A549 (cell line): ENCODE measurements at places on chromosomes 12 and 14.

GRCh38 chr14:31137214-31137889, 70.2 kb downstream of the HECTD1 start:
- DNase-seq, result peak; percentile 56

DNA sequence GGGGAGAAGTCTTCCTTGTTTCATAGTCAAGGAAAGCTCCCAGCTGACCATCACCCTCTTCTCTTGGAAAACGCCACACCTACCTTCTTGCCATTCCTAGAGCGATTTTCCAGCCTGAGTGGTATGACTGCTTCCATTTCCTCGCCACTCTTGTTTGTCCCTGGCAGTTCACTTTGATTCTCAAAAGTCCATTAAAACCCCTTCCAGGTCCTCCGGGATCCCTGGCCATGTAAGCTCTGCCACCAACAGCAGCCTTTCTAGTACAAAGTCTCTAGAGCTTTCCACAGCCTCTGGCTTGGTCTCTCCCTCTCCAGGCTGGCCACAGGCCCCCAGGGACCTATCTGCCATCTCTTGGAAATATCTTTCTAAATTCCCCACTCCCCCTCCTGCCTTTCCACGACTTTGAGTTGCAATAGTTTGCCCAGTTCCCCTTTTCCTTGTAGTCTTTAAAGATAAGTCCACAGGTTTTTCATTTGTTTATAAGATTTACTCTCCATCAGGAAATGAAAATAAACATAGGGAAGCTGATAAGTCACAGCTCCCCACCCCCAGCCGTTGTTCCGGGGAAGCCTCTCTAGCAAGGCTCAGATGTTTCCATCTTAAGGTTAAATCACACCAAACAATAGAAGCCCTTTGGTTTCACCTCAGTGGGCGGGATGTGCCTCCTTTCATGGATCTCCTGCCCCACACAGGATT, 42.9 kb upstream of the SINHCAF start:
- DNase-seq, result no peak

DNA sequence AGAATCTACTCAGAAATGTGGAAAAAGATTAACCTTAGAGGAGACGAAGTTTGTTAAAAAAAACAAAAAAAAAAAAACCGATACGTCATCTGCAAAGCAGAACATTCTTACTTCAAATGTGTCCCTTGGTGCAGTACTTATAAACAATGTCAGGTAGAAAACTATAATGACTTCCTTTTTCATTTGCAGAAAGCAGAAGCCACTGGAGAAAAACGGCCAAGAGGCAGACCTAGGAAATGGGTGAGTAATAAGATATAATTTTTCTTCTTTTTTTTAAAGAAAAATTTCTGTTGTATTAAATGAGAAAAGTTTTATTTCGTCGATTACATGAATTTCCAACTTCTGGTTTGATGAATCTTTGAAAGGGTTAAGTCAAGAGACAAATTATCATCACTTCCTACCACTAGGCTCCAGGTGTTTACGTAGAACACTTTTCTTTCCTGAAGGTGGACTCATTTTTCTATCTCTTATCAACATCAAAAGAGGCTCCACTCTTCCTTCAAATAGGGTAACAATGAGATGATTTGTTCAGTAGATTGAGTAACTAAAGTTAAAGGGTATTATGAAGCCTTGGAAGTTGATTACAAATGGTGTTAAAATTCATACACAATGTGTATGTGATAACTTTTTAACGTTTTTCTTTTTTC, 14.2 kb downstream of the HMGA2 start:
- no peak for DNase-seq

- no peak for DNase-seq
These were observed 3.1 kb upstream of the IGF1 start for GRCh38 chr12:102483466-102483865.

- peak; percentile 56 for DNase-seq
These were observed 7.8 kb downstream of the KRT1 start for GRCh38 chr12:52672321-52672933.

DNA sequence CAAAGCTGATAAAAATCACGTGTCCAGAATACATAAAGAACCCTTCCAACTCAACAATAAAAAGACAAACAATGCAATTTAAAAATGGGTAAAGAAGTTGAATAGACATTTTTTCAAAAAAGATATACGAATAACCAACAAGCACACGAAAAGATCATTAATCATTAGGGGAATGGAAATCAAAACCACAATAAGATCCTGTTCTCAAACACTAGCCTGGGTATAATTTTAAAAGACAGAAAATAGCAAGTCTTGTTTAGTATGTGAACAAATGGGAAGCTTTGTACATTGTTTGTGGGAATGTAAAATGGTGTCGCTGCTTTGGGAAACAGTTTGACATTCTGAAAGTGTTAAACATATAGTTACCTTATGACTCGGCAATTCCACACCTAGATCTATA, 86.3 kb upstream of the LMNTD1 start:
- no peak for DNase-seq

DNA sequence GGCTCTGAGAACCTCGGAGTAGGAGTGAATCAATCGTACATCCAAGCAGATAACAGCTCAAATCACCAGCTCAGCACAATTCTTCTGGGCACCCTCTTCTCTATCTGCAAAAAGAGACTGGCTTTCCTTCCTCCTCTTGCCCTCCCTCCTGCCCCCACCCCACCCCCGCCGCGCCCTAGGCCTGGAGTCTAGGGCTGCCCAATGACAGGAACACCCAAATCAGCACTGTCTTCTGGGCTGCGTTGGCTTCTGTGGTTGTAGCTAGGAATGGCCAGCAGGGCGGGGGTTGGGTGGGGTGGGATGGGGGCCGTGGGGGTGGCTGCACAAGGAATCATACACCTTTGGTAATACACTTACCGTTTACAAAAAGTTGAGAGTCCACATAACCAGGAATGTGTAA, 28.0 kb upstream of the TMCC3 start:
- no peak for DNase-seq

GRCh38 chr12:132071040-132071810, 72.9 kb downstream of the DDX51 start:
- DNase-seq, result no peak

- DNase-seq, result no peak
These were observed 39.7 kb upstream of the AP4S1 start for GRCh38 chr14:30985796-30986195.

DNA sequence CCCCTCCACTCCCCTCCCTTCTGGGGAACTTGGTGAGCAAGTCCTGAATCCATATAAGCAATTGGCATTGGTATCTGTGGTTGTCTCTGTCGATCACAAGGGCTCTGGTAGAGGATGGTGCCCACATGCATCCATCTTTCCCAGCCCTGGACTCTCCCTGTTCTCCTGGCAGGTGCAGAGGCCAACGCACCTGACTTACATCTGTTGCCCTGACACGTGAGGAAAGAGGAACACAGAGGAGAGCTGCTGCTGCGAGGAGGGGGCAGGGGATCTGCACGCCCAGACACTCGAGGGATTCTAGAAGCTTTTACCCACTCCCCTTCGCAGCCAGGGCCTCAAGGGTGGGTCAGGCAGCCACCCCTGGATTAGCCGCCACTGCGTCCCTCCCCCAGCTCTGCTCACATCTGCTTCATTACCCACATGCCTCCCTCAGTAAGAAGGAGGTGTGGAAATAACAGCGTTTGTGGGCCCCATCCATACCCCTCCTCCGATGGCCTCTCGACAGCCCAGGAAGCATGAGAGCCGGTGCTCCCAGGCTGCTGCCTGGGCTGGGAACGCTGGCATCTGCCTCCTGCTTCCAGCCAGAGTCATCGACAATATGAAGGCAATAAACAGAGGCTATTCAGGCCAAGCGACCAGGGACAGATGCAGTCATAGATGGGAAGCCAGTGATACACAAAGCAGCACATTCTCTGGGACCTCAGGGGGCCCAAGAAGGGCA, 56.5 kb downstream of the KDM2B start:
- DNase-seq, result no peak

DNA sequence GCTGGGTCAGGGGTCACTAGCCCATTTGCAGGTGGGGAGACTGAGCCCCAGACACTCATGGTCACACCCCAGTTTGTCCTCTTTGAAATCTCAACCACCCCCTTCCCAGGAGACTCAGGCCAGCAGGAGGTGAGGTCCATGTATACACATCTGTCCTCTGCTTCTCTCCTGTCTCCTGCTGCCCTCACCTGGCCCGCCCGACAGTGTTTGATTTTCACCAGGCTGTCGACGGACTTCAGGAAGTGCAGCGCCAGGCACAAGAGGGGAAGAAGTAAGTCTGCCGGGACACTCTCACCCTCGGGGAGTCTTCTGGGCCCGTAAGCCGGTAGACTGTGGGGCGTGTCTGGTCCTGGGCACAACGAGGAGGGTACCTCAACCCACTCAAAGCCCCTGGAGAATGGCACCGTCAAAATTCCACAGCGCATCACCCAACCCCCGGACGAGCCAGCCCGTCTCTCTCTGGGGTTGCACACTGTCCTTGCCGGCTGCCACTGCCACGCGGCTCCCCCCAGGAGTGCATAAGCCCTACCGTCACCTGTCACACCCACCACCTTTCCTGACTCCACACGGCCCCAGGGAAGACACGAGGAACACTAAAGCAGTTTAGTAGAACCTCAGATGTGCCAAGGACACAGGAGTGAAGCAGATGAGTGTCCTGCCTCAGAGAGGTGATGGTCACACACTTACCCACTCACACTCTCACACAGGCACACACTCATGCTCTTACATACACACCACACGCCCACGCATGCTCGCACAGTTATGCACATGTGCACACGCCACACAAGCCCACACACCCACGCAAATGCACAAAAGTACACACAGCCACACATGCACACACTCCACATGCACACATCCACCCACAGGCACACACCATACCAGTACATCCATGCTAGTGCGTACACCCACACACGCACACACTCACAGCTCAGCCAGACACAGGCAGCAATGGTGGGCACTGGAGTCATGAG, 13.1 kb upstream of the SIVA1 start:
- DNase-seq, result no peak

GRCh38 chr14:33689680-33690079, 261.2 kb downstream of the EGLN3 start:
- no peak for DNase-seq

GRCh38 chr12:28248555-28249145, 58.4 kb downstream of the CCDC91 start:
- DNase-seq, result no peak

- DNase-seq, result no peak
These were observed 184.8 kb upstream of the NTF3 start for GRCh38 chr12:5247144-5247543.

DNA sequence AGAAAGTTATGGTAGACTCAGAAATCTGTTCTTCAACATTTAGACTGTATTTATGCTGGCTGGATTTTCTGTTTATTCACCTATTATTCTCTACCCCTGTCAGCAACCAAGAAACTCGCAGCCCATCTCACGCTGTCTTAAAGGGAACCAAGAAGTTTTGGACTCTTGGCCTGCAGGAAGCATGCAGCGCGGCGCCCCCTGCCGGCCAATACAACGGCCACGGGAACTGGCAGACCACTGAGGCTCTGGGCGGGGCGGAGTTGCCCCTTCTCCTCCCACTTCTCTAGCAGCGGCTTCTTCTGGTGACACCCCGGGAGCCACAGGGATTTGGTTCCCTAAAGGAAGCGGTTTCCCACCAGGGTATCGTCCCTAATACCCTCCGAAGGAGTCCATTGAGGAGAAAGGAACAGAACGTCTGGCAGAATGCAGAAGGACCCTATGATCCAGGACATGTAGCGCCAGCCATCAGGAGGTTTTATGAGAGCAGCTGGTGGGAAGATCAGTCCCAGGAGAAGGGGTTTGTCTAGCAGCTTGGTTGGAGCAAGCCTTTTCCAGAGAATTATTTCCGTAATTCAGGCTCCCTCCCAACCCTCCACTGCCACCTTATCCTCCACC, 21.0 kb upstream of the RNASE2 start:
- DNase-seq, result peak; percentile 48

GRCh38 chr14:54427871-54428270, 13.3 kb downstream of the CNIH1 start:
- DNase-seq, result no peak

- DNase-seq, result no peak
These were observed 9.6 kb upstream of the SNAPC1 start for GRCh38 chr14:61752626-61753025.

DNA sequence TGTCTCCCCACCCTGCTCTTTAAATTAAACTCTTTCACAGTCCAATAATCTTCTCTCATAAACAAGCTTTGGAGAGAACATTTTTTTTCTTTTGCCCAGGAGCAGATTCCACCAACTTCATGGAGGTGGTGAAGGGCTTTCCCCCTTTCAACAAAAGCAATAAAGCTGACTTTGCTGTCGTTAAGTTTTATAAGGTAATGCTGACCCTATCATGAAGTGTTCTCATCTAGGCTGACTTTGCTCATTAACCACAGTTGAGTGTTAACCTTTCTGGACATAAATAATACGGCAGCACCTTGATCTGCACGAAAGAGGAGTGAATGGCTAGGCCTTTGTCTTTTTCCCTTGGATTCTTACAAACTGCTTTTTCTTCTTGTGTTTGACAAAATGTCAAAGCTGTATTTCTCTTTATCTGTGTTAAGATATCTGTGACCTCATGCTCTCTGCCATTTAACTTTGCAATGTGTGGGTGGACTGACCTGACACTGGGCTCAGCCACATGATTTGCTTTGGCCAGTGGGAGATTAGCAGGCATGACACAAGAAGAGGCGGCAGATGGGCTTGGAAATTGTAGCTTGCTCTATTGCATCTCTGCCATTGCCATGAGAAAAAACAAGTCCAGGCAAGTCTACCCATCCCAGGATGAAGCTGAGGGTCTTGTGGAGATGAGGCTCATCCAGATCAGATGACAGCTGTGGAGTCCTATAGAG, 470.9 kb upstream of the CCDC196 start:
- no peak for DNase-seq

GRCh38 chr14:61561104-61561503, 134.2 kb upstream of the HIF1A start:
- DNase-seq, result peak; percentile 72

- DNase-seq, result no peak
These were observed 1.5 kb upstream of the B3GNT4 start for GRCh38 chr12:122202017-122202416.

GRCh38 chr12:109961201-109961600, 35.0 kb downstream of the GIT2 start:
- no peak for DNase-seq

DNA sequence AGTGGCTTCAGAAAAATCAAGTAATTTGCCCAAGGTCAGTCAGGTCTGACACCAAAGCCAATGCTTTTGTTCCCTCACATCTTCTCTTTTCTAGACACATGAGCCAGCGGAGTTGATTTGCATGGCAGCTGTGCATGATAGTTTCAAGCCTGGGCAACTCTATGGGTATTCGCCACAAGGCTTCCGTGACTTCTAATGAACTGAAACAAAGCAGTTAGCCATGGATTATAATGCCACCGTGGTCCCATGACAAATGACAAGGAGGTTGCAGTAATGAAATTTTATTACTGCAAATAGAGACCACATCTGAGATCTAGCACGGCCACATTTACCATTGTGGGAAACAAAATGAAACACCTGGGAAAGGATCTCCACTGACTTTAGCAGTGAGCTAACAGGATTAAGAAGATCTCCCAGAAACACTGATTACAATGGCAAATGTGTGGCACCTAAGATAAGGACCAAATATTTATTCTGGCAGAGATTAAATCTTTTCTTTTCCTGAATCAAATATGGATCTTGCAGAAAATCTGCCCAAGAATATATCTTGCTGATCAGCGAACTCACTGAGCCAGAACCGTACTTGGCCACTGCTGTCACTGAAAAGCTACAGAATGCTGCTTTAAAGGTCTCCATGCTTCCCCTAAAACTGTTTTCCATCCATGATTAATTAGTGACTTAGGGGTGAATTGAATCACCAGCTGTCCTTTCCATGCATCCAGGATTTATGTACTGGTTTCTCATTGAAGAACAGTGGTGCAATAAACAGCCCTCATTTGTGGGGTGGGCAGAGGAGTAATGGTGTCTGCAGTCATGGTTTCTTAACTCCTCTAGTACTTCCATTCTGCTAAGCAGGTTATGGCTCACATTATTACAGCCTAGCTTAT, 551.0 kb downstream of the DIO2 start:
- no peak for DNase-seq
